Effector CD4-positive, alpha-beta T cell (primary cell): ENCODE measurements at places on chromosomes 6 and 20.
A peak's percentile ranks its signal among the peaks of the same experiment; 100 is the strongest.

DNA sequence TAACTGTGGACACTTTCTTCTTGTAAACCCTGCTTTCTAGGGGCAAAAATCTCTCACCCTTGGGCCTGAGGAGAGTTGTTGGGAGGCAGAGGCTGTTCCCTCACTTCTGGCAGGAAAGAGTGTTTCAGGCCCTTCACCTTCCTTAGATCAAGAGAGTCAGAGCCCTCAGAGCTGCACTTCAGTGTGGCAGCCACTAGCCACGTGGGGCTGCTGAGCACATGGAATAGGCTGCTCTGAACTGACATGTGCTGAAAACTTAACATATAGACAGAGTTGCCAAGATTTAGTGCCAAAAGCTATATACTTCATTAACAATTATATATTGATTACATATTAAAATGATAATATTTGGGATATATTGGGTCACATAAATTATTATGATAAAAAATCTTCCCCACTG, 4.4 kb upstream of the LMBRD1 start:
- DNase-seq = no peak

DNA sequence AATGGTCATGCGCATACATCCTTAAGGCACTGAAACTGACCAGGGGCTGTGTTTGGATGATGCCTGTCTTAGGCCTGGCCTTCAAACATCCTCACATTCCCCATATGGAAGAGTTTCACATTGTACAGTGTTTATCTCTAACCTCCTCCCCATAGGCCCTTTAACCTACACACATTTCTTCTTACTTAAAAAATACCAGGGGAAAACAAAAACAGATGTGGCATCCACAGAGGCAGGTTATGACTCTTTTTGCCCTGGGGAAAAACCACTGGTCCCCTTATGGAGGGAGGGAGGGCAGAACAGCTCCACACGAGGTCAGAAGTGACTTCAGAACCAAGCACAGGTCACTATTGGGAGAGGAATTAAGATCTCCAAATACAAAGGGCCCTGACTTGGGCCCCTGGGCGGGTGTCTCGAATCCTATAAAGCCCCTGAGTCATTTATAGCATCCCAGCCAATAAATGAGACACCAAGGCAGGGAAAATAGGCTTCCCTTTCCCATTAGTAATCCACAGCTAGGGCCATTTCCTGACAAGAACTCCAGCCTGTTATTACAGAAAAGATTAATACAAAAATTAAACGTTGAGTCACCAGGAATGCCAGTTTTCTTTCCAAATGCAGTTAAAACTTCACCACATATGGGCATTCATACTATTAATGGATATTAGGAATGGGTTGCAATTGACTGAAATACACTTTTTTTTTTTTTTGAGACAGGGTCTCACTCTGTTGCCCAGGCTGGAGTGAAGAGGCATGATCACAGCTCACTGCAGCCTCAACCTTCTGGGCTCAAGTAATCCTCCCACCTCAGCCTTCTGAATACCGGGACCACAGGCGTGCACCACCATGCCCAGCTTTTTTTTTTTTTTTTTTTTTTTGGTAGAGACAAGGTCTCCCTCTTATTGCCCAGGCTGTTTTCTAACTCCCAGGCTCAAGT, 107.2 kb downstream of the ATP9A start:
- DNase-seq = no peak

GRCh38 chr6:3205913-3206312, 21.5 kb downstream of the TUBB2B start:
- no peak for DNase-seq

DNA sequence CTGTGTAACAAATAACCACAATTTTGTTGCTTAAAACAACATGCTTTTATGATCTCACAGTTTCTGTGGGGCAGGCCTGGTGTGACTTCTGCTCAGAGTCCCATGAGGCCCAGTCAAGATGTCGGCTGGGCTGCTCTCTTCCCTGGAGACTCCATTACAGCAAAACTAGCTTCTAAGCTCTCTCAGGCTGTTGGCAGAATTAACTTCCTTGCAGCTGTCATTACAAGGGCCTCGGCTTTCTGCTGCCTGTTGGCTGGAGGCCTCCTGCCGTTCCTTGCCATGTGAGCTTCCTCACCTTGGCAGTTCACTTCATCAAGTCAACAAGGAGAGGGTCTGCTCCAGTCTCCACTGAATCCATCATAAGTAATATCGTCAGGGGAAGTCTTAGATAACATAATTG, 659.2 kb downstream of the PRKN start:
- DNase-seq = no peak

DNA sequence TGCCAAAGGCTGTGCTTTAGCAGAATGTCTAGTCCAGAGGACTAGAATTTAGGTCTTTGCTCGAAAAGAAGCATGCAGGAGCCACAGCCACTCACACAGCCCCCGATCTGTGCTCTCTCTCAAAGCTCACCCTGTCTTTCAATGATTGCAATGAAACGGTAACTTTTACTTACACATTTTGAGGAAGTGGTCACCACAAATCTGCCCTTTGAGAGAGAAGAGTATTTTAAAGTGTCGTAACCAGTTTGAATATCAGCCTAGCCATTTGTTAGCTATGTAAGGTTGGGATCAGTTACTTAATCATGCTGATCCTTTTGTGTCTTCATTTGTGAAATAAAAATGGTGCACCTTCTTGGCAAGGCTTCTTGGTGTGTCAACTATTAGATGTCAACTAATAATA, 209.0 kb downstream of the TFAP2A start:
- no peak for DNase-seq

DNA sequence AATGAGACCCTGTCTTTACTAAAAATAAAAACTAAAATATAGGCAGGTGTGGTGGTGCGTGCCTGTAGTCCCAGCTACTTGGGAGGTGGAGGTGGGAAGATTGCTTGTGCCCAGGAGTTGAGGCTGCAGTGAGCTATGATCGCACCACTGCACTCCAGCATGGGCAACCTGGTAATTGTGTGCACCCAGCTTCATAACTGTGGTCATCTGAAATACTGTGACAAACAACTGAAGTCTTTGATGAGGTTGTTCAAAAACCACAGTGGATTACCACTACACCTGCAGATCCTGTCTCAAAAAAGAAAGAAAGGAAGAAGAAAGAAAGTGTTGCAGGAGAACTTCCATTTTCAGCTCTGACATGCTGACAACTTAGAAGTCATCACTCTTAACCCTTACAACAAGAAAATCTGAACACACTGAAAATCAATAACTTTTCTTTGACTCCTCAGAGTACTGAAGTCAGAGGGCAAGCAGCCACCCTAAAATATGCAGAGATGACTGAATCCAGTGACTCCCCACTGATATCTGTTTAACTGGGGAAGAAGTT, 13.8 kb upstream of the ZBP1 start:
- no peak for DNase-seq

GRCh38 chr6:90249034-90249433, 47.6 kb downstream of the BACH2 start:
- no peak for DNase-seq

- DNase-seq = no peak
Observed at GRCh38 chr20:49729780-49730179, 16.1 kb upstream of the B4GALT5 start.

- no peak for DNase-seq
Observed at GRCh38 chr6:168555618-168556273, 114.8 kb downstream of the SMOC2 start.

DNA sequence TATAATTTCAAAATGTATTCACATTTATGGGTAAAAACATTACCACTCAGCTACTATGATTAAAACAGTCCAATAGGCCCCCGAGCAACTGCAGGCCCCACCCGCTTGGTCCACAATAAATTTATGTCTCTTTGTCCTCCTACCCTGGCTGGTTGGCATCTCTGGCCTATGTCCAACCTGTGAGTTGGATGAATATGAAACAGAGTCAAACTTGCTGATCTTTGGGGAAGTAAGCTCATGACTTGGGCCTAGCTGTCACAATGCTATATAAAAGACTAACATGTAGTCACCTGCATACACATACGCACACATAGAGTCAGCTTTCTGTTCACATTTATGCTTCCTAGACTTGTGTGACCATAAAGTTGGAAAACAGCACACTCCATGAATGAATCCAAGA, 20.5 kb downstream of the MAP7 start:
- no peak for DNase-seq

DNA sequence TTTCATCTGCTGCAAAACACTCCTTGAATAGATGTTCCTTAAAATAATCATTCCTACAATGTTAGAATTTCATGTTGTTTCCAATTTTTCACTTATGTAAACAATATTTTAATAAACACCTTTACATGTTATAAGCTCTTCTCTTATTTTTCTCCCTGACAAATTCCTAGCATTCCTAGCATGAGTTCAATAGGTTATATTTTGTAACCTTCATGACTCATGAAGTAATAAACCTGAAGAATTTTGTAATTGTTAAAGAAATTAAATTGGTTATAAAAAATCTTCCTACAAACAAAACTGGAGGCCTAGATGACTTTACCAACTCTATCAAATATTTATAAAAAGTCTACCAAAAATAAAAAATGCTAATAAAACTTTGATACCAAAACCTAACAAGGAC, 66.3 kb downstream of the NT5E start:
- DNase-seq = no peak

DNA sequence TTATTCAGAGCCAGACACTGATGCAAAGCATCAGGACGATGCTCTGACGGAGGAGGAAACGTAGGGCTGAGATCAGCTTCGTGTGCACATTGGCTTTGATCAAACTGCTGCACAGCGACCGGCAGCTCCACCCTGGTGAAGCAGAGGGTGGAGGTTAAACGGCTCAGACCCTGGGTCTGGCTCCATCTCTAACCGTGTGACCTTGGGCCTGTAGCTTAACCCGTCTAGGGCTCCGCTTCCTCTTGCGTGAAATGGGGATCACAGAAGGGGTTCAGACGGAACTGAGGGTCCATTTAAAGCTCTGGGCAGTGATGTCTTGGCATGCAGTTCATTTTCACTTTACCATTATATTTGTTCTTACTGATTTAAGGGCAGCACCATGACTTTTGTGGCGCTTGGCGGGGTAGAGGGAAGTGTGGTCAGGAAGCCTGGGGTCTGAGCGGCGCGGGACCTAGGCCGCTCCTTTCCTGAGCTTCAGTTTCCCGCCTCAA, 644 bp downstream of the RBL1 start:
- DNase-seq = peak; percentile 41

DNA sequence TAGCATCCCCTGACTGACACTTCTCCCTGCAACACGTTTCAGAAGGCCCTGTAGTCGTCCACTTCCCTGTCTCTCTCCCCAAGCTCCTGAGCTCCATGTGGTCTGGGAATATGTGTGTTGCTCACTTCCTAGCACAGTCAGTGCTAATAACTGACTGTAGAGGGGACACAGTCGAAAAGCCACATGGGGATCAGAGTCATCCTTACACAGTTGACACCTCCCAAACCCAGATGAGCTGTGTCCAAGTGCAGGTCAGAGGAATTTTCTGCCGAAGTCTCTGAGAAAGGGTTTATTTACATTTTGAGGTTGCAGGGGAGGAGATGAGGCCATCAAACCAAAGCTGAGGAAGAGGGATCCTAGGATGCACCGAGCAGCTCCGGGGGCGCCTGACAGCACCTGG, 3.5 kb upstream of the ADAM33 start:
- no peak for DNase-seq

DNA sequence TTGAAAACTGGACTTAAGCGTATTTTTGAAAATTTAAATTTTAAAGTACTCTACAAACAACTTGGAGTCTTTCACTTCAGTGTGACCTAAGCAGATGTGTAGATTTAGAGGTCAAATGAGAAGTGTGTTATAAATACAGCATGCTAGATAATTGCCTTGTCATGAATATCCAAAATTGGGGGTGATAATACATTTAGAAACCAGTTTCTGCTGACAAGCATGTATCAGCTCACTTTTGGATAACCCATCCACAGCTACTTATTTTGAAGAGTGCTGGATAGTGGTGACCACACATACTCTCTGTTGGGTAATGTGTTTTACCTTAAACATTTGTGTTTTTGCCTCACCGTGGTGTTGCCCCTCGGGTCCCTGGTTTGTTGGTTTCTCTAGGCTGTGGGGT, 14.9 kb downstream of the RREB1 start:
- no peak for DNase-seq

DNA sequence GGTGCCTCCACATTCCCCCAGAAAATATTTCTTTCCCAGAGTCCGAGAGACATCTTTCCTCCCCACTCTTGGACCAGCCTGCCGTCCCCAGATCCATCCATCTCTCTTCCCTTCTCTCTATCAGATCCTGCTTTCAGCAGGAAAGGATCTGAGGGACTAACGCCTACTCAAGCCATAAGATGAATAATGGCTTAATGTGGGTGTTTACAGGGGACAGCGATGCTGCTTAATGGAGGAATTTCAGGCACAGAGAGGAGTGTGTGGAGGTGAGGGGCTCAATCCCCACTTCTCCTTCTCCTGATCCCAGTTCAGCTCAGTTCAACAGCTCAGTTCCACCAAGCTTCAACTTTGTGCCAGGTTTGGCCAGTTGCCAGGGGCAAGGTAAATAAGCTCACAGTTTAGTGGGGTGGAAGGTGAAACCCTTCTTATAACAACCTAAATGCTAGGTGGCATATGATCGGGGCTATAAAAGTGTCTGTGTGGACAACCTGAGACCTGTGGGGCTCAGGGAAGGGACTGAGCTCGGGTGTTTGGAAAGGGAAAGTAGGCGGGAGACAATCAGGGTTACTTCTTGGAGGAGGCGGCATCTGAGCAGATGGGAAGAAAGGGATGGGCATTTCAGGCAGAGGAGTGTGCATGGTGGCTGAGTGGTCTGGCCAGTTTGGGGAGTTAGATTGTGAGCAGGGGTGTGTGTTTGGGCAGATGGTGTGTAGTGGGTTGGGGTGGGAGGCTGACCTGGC, 55.8 kb downstream of the CDH22 start:
- no peak for DNase-seq

DNA sequence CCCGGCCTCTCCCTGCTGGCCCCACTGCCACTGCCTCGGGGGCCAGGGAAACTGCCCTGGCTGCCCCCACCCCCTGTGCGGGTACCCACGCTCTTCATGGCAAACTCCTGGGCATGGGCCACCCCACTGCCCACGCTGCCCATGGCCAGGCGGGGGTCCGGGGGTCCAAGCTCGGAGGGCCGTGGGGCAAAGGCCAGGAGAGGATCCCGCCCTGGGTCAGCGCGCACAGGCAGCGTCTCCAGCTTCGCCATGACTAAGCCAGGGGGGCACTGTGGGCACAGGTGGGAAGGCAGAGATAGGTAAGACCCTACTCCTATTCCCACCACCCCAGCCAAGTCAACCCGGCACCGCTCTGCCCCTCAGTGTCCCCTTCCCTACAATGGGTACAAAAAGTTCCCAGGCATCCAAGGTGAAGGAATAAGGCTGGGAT, 6.4 kb downstream of the LZTS3 start:
- DNase-seq = no peak

GRCh38 chr20:47126709-47127108, 229.8 kb downstream of the ZMYND8 start:
- DNase-seq = no peak

DNA sequence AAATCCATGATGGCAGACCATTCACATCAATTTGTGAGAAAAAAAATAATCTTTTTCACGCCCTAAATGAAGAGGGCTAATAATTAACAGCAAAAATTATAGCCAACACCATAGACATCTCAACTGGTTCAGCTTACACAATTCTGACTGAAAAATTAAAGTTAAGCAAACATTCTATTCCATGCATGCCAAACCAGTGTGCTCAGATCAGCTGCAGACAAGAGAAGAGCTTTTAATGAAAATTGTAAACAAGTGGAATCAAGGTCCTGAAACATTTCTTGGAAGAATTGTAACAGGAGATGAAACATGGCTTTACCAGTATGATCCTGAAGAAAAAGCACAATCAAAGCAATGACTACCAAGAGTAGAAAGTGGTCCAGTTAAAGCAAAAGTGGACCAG, 710.4 kb downstream of the EPHA7 start:
- no peak for DNase-seq

- DNase-seq = peak; percentile 55
Observed at GRCh38 chr6:39724787-39725631, at the start of gene KIF6. Gene KIF6, minus strand, starts transcription at chr6:39725408. Its CDS starts 98 bp downstream, at chr6:39725310.
